H1 (cell line): ENCODE measurements at places on chromosomes 2 and 18. TPM values are rescaled to one million over a fixed set of nuclear protein-coding genes. Genes with fewer than 3 reads are reported as not detected.

Gene ANKRD62
- not detected in 2 replicates for total RNA-seq

Gene CYB5A
- total RNA-seq: 153 and 154 TPM in 2 replicates

Gene C2orf78
- 0.21 and 0.39 TPM in 2 replicates for total RNA-seq

Gene NCOA1
- 16.6 and 17.9 TPM in 2 replicates for total RNA-seq

Gene LINC00305
- not detected in 2 replicates for total RNA-seq

Gene TEX44
- not detected in 2 replicates for total RNA-seq

Gene RIT2
- 2.5 and 3.2 TPM in 2 replicates for total RNA-seq

Gene ADGRF3
- 0.69 and 0.75 TPM in 2 replicates for total RNA-seq

Gene SH3RF3
- total RNA-seq: 0.42 and 0.65 TPM in 2 replicates

Gene PIAS2
- 52.9 and 53.9 TPM in 2 replicates for total RNA-seq

Gene LCT
- total RNA-seq: 0.06 and 0.11 TPM in 2 replicates

Gene MEP1B
- total RNA-seq: not detected in 2 replicates

Gene DSG2
- total RNA-seq: 138 and 144 TPM in 2 replicates

Gene TNFAIP6
- total RNA-seq: 1.1 and 2.0 TPM in 2 replicates

Gene CPO
- total RNA-seq: 1.3 and 1.9 TPM in 2 replicates

Gene RAD51AP2
- total RNA-seq: 0.08 and 0.20 TPM in 2 replicates

Gene HAAO
- total RNA-seq: 2.5 and 3.2 TPM in 2 replicates

Gene SLC38A11
- total RNA-seq: not detected in 2 replicates

Gene HOXD13
- not detected in 2 replicates for total RNA-seq

Gene SNTG2
- total RNA-seq: 14.3 and 18.1 TPM in 2 replicates

Gene TXNDC2
- 0.09 TPM in 1 of 2 replicates, not detected in the other for total RNA-seq

Gene NT5C1B
- total RNA-seq: not detected in 2 replicates

Gene IFIH1
- 1.2 and 2.0 TPM in 2 replicates for total RNA-seq

Gene CBLN2
- total RNA-seq: not detected in 2 replicates

Gene UGT1A7
- total RNA-seq: not detected in 2 replicates

Gene GREB1
- 41.7 and 43.4 TPM in 2 replicates for total RNA-seq

Gene HOXD9
- not detected in 2 replicates for total RNA-seq

Gene COLEC12
- total RNA-seq: 2.2 and 2.3 TPM in 2 replicates

Gene CNTNAP5
- total RNA-seq: 0.17 and 0.76 TPM in 2 replicates

Gene POMC
- total RNA-seq: 1.7 and 2.2 TPM in 2 replicates

Gene PXDN
- total RNA-seq: 131 and 141 TPM in 2 replicates

Gene ARHGAP25
- 0.42 and 1.2 TPM in 2 replicates for total RNA-seq

Gene SLC11A1
- 0.21 and 0.43 TPM in 2 replicates for total RNA-seq

Gene LRRTM1
- 1.1 and 1.4 TPM in 2 replicates for total RNA-seq

Gene MMADHC
- total RNA-seq: 123 and 130 TPM in 2 replicates

Gene RUFY4
- 0.32 TPM in 1 of 2 replicates, not detected in the other for total RNA-seq
